Activated CD8-positive, alpha-beta memory T cell treated with anti-CD3 and anti-CD28 coated beads for 1 hour (primary cell): ENCODE measurements at places on chromosomes 11 and 22.

DNA sequence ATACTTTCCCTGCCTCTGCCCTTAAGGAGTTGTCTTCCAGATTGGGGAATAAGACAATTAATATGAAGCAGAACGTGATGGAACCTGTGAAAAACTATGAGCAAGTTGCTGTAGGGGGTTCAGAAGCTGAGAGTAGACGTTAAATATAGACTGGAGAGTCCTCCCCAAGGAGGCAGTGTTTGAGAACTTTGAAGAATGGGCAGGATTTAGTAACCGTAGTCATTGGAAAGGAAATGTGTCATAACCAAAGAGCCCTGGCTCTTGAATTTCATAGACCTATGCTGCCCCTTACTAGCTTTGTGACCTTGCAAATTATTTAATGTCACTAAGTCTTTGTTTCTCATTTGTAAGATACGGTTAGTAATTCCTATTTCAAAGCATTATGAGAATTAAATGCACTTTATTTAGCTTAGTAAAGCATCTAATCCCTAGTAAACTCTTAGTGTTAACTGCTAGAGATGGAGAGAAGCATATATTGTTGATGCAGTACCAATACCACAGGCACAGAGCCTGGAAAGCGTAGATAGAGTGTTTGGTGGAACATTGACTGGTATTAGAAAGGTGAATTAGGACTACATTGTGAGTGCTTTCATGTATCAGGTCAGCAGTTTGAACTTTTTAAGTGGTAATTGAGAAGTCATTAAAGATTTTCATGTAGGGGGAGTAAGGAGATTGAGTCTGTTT lies 54.1 kb downstream of the MCAM start:
- DNase-seq, result no peak

GRCh38 chr22:47150426-47150825 lies 388.0 kb downstream of the TBC1D22A start:
- no peak for DNase-seq

DNA sequence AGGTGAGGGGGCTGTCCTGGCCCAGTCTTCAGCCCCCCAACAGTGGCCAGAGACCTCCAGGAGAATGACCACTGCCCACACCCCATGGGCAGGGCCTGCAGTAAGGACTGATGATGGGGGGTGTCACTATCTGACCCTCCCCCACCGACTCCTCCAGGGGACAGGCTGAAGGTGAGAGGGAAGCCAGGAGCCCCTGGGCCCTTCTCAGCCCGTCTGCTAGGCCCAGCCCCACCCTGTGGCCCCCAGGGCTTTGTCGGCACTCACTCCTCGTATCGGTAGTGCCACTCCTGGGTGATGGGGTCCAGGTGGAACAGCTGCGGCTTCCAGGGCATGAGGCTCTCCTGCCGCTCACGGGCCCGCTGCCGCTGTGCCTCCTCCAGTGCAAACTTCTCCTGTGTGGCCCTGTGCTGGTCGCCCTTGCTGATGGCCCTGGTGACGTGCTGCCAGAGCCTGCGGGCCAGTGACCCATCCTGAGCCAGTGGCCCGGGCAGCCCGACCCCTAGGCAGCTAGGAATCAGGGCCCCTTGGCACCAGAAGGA lies 35.4 kb upstream of the CARS1 start:
- DNase-seq, result no peak

DNA sequence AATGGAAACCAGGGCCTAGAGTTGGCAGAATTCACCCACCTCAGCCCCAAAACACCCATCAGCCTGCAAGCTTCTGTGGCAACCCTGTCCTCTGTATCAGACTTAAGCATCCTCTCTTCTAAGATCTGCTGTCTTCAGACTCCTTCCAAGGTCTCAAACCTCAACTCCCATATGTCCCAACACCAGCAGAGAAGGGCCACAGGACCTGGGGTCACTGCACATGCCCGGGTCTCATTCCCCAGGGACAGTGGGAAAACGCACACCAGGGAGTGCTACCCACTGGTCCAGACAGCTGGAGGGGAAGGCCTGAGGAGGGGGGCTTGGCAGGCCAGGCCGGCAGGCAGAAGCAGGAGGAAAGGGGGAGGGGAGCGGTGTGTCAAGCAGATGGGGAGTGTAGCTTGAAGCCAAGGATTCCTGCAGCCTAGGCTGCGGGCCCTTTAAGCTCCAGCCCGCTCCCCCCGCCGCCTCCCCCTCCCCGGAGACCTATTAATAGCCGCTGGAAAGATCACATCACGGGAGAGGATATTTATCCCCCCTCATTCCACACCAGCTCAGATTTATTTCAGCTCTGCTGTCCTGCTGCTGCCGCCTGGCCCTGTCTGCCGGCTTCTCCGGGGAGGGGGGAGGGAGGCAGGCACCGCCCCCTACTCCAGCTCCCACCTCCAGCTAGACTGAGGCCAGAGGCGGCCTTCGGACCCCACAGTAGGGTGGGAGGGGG lies 16.7 kb downstream of the BCL9L start:
- DNase-seq, result no peak

DNA sequence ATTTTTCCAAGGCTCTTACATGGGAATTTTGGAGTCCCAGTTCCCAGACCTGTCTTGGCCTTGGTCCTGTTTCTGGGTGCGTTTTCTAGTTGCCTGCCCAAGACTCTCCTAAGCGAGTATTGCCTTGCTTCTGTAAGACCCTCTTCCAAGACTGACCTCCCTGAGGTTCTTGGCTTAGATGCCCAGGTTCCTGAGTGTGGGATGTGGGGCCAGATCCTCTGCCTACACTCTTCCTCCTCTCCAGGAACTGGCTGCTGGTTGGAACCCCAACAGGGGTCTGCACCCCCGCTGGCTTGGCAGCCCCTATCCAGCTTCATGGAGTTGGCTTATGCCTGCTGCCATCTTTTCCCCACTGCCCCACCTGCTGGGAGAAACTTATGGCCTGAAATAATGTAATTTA lies 429.5 kb downstream of the TENM4 start:
- no peak for DNase-seq

GRCh38 chr22:44462246-44463010 lies 35.6 kb downstream of the RTL6 start:
- DNase-seq, result no peak

DNA sequence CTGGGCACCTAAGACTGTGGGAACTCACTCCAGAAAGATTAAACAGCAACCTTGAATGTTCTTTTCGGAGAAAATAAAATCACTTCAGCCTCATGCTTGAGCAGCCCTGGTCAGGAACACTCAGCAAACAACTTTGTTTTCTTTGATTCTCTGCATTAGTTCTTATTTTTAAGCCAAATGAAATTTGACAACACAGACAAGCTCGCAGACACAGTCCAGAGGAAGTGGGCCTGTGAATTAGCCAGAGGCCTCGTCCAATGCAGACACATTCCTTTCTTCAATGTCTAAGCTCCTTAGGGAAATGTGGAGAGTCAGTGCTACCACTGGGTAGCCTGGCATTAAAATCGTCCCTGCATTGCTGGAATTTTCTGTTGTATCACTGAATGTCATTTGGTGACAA lies 62.9 kb upstream of the CSNK2A3 start:
- DNase-seq, result no peak

GRCh38 chr11:113690619-113691569 lies 15.2 kb downstream of the TMPRSS5 start:
- no peak for DNase-seq

- no peak for DNase-seq
Measured at GRCh38 chr11:130323452-130324450, 9.0 kb upstream of the ZBTB44 start.

DNA sequence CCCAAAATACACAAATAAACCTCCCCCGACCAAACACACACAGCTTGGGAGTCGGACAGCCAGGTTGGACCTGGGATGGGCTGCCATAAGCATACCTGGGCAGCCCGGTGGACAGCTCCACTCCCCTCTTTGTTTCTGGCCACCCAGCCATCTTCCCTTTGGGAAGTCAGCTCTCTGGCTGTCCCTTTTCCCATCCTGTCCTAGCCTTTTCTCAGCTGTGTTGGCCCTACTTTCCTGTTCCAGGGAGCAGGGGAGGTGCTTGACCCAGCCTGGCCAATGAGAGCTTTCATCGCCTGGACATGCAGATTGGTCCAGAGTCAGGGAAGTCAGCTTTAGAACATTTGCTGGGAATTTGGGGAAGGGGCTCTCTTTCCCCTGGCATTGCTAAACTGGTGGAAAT lies 68.7 kb upstream of the NECTIN1 start:
- no peak for DNase-seq
